ENCODE measurements at places on chromosomes 3 and 15.

DNA sequence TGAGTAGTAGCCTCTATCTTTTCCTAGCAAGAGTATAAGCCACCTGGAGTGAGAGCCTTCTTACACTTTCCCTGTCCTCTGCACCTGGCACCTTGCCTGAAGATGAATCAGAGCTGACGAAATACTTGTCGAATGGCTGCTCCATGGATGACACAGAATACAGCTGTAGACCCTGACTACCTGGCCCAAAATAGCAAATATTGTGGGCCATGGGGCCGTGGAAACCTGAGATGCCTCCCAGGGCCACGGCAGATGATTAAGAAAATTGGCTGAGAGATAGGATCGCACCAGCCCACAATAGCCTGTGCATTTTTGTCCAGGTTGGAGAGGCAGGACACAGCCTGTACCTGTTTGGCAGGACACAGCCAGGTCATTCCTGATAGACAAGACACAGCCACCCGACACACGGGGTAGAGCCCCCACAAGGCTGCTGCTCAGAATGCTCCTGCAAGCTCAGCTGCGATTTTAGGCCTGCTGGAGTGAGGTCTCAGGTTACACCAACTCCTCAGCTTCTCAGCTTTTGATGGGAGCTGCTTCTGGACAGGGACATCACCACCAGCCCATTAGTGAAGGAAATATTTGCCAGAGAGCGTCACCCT lies 22.9 kb upstream of the TPM1 start:
- DNase-seq = no peak

GRCh38 chr15:74775132-74775562 lies 6.7 kb upstream of the CSK start:
- DNase-seq = no peak

DNA sequence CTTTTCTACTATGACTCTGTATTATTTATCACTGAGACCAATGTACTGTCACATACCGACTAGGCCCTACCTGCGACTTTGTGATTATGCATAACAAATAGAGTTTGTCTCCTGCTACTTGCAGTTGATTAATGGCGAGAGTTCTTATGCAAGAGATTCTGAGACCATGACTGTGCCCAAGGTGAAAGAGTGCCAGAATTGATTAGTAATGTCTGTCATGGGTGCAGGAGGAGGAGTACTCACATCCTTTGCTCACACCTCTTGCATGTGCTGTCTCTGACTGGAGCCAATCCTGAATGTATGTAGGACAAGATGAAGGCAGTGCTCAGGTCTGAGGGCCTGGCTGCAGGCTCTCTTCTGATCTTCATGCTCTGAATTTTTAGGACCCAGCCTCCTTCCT lies 260.7 kb downstream of the THSD4 start:
- no peak for DNase-seq

DNA sequence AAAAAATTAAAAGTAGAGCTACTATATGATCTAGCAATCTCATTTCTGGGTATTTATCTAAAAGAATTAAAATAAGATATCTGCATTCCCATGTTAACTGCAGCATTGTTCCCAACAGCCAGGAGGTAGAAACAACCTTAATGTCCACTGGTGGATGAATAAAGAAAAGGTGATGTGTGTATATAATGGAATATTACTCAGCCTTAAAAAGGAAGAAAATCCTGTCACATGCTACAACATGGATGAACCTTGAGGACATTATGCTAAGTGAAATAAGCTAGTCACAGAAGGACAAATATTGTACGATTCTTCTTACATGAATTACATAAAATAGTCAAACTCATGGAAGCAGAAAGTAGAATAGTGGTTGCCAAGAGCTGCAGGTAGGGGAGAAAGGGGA lies 119.4 kb upstream of the BHLHE40 start:
- no peak for DNase-seq

DNA sequence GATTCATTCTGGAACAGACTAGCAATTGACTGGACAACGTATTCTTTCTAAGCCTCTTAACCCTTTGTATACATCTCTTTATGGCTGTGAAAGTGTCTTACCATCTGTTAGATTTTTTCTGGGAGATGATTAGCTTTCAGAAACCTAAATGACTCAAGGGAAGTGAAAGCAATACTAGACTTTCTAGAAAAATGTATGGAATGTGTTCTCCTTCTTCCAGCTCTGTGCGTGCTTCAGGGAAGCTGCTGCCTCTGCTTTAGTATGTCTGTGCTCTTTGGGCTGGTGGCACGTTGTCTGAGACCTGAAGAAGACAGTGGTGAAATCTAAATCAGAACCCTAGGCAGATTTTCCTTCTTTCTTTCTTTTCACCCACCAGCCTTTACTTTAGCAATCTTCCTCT lies 89.5 kb downstream of the ITPR1 start:
- DNase-seq = no peak

GRCh38 chr15:90141646-90142045 lies 39.4 kb upstream of the IDH2 start:
- no peak for DNase-seq

DNA sequence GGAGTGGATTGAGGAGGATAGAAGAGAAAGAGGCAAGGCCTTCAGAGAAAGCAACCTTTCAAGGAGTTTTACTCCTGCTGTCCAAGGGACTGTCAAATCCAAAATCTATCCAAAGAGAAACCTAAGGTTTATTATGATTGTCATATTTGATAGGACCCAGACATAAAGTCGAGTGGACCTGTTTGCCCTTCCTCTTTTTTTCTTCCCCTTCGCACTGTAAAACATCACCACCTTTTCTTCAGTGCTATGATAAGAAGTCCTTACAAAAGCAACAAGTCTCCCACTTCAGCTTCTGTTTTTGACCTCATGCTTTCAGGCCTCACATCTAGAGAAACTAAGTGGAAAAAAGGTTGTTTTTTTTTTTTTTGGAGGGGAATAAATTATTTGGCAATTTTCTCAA lies 73.0 kb downstream of the TRPC1 start:
- no peak for DNase-seq

DNA sequence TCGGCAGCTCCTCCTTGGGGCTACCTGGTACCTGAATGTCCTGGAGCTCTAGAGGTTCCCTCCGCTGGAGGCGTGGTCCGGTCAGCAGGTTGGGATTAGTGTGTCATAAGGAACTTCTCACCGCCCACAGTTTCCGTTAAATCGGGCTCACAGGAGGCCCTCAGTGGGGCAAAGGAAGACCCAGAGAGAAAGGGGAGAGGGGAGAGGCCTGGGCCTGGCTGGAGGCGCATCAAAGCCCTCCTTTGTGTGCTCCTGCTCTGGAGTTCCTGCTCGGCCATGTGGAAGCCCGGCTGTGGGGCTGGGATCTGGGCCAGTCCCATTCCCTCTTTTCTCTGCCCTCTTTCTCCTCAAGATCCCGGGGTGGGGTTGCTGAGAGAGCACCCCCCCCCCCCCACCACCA lies at the start of gene RLBP1:
Gene RLBP1, minus strand, starts transcription at position 37 of the 400 bp plus-strand sequence. CDS start 2,604 bp downstream, outside the sequence.
- no peak for DNase-seq

- no peak for DNase-seq
These were observed 419.4 kb upstream of the ADAMTS9 start for GRCh38 chr3:65107174-65107573.

DNA sequence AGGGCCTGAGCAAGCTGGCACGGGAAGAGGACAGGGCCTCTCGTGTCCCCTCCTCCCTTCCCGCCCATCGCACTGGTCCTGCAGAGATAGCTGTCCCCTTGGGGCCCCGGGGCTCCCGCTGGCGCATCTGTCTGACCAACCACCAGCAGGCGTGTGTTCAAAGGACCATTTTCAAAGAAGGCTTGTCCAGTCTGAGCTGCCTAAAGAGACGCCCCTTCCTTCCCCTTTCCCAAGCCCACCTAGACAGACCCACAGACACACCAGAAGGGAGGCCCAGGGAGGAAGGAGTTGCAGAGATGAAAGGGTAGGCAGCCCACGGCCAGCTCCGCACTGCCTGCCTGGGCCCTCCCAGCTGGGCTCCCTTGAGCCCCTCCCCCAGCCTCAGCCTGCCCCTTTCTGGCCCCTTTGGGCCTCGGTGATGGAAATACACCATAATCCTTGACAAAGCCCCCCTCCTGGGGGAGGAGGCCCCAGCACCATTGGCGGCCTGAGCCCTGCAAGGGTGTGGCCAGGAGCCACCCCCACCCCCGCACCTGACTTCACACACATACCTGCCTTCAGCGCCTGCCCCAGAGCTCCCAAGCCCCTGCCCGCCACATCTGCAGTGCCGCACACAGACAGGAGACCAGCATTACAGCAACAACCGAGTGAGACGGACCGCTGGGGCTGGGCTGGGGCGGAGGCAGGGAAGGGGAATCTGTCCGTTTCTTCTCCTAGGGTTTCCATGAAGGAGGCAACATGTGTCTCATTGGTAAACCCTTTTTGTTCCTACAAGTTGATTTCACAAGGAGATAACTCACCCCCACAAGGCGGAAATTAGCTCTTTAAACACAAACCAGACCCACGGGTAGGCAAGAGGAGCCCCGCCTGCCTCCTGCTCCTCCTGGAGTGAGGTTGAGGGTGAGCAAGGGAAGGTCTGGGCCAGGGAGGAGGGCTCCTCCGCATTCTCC lies at the start of gene STRA6:
Gene STRA6, minus strand, starts transcription at position 336 of the 950 bp plus-strand sequence. CDS start 520 bp downstream, outside the sequence.
- no peak for DNase-seq

- no peak for DNase-seq
These were observed 89.0 kb downstream of the WDR76 start for GRCh38 chr15:43915631-43916325.

DNA sequence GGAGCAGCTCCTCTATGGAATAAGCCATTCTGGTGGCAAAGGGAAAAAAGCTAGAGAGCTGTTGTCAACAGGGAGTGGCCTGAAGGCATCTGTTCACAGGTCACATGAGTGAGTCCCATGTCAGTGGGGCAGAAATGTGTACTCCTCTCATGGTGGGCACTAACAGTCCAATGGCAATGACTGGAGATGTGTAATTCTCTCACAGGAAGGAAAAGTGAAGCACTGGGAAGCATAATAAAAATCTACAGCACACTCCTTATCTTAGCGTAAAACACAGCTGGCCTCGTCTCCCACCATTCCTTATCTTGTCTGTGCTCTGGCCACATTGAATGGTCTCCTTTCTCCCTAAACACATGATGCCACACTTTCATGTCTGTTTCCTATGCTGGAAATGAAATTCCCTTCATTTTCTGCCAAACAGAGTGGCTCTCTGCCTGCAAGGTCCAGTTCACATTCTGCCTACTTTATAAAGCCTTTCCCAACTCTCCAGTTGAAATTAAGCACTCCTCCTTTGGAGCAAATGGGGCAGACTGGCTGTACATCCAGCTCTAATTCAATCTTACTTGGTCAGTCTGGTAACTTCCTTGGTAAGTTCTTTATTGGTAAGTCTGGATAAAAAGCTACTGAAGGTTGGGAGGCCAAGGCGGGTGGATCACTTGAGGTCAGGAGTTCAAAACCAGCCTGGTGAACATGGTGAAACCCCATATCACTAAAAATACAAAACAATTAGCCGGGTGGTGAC lies 139.8 kb downstream of the RPL22L1 start:
- no peak for DNase-seq

- no peak for DNase-seq
These were observed 57.7 kb downstream of the PXYLP1 start for GRCh38 chr3:141289228-141289772.

- DNase-seq = no peak
These were observed 27.7 kb downstream of the AQR start for GRCh38 chr15:34941831-34942230.

GRCh38 chr3:42490243-42490642 lies 12.2 kb upstream of the VIPR1 start:
- no peak for DNase-seq

DNA sequence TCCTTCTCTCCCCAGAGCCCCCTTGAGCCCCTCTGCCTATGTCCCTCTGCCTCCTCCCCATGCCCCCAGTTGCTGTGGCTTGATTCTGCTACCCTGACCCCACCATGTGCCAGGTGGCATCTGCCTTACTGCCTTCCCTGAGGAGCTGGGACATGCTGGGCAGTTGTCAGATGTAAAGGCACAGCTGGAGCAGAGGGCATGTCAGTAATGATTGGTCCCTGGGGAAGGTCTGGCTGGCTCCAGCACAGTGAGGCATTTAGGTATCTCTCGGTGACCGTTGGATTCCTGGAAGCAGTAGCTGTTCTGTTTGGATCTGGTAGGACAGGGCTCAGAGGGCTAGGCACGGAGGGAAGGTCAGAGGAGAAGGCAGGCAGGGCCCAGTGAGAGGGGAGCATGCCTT lies 3.5 kb upstream of the PPCDC start:
- no peak for DNase-seq

DNA sequence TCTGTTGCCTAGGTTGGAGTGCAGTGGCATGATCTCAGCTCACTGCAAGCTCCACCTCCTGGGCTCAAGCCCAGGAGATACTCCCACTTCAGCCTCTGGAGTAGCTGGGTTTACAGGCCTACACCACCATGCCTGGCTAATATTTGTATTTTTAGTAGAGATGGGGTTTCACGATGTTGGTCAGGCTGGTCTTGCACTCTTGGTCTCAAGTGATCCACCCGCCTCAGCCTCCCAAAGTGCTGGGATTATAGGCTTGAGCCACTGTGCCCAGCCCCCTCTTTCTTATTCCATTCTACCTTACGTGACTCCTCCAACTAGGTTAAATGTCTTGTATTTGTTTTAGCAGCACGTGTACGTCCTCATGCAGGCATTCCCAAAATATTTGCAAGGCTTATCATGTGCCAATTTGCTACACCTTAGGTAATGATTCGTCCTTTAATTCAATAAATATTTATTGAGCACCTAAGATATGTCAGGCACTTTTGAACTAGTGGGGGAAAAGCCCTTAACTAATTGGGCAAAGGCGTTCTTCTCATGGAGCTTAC lies 14.9 kb upstream of the MAGI1 start:
- no peak for DNase-seq

DNA sequence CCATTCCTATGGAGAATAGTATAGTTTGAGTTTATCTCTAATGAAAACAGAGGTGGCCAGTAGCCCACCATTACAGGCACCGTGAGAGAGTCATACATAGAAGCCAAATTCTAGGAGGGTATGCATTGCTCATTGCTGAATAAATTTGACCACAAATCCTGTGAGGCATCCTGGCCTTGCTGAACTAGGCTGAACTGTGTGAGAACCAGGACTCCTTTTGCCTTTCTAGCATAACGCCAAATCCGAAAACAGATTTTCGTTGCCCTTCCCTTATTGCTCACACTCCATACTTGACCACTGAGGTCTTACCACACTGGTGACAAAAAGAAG lies 50.4 kb downstream of the SLC2A2 start:
- no peak for DNase-seq

DNA sequence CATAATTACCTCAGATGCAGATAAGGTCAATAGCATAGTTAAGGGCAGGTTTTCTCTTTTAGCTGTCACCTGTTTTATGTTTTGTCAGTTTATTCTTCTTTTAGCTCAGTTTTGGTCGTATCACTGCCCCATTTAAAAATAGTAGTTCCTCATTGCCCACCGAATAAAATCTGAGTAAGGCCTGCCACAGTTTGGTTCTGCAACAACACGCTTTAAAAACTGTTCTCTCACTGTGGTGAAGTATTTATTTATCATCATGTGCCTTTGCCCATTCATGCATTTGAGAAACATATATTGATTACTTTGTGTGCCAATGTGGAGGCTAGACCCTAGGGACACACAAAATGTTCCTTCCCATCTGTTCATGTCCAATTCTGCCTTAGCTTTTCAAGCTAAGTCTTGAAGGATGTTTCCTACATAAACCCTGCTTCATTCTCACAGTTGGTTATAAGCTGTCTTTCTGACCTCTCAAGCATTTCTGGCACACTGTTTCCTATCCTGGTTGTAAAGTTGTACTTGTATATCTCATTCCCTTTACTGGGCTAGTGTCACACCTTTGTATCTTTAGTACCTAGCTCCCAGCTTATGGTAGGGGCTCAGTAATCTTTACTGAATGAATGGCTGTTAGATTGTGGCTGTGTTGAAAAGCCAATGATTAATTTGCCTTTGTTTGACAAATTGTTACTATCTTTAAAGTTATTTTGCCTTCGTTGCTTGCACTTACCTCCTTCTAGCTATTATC lies 23.9 kb downstream of the AKAP13 start:
- no peak for DNase-seq
